LHCN-M2 (cell line): ENCODE measurements at places on chromosomes 1 and 21.

GRCh38 chr1:223198628-223198965, 55.5 kb upstream of the TLR5 start:
- DNase-seq, result no peak

GRCh38 chr1:174786760-174787159, 213.0 kb upstream of the CACYBP start:
- DNase-seq, result no peak

DNA sequence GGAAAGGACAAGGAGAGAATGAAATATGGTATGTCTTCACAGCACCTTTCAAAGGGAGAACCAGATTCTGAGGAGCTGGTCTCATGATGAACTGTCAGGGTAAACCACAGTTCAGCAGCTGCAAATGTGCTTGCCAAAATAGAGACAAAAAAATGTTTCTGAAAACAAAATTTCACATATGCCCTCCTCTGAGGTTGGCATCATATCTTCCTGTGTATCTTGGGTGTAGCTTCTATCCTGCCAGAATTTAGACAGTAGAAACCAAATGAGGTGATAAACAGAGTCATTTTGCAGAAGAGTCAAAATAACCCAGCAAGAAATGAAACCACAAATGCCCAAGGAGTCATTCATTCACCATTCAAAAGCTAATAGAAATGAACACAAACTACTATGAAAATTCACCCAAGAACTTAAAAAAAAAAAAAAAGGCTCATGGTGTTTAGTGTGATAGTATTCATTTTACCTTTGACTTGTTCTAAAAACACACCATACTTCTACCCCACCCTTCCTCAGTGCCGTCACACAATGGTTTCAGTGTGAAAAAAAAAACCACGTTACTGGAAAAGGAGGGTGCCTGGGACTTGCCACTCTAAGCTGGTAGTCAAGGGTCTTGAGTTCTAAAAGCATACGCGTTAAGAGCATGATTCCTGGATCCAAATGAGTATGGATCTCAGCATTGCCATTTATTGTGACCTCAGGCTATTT, 18.5 kb downstream of the SELL start:
- DNase-seq, result peak; percentile 7

GRCh38 chr1:193799948-193800690, 613.7 kb upstream of the B3GALT2 start:
- DNase-seq, result no peak
